ENCODE measurements at places on chromosomes 4 and X. TPM values are rescaled to one million over a fixed set of nuclear protein-coding genes. Genes with fewer than 3 reads are reported as not detected.

DNA sequence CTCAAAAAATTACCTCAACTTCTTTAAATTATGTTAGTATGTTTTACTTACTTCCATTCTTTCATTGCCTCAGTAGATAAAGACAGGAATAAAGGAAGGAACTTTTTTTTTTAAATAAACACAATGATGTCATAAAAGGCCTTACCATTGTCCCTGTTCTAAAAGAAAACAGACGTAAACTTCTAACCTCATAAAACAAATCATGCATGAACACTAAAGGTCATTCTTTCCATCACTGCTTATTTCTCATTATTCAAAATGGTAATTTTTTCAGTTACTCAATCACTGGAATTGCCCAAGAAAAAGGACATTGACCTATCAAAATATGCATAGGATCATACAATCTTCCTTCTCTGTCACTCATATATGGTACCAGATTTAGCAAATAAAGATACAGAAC, 32.2 kb upstream of the ARMCX2 start:
- no peaks in the 10 kb centered on the region for H3K4me1 ChIP-seq
- no peak overlapping the region for H3K27ac ChIP-seq
- H3K27me3 ChIP-seq = no peaks in the 10 kb centered on the region
- H3K36me3 ChIP-seq = no peaks in the 10 kb centered on the region

- no peaks in the 10 kb centered on the region for H3K27me3 ChIP-seq
- no peak overlapping the region for H3K4me3 ChIP-seq
- DNase-seq = no peak
- H3K27ac ChIP-seq = no peak overlapping the region
- no peaks in the 10 kb centered on the region for H3K4me1 ChIP-seq
Measured at GRCh38 chrX:14798805-14799397, 74.0 kb downstream of the FANCB start.

GRCh38 chrX:11535156-11535919, 130.4 kb downstream of the ARHGAP6 start:
- H3K27ac ChIP-seq = no peak overlapping the region
- peaks cover 3% of the 10 kb centered on the region for H3K4me1 ChIP-seq
- H3K36me3 ChIP-seq = no peaks in the 10 kb centered on the region
- no peak for DNase-seq
- H3K27me3 ChIP-seq = no peaks in the 10 kb centered on the region
- no peak overlapping the region for H3K4me3 ChIP-seq

DNA sequence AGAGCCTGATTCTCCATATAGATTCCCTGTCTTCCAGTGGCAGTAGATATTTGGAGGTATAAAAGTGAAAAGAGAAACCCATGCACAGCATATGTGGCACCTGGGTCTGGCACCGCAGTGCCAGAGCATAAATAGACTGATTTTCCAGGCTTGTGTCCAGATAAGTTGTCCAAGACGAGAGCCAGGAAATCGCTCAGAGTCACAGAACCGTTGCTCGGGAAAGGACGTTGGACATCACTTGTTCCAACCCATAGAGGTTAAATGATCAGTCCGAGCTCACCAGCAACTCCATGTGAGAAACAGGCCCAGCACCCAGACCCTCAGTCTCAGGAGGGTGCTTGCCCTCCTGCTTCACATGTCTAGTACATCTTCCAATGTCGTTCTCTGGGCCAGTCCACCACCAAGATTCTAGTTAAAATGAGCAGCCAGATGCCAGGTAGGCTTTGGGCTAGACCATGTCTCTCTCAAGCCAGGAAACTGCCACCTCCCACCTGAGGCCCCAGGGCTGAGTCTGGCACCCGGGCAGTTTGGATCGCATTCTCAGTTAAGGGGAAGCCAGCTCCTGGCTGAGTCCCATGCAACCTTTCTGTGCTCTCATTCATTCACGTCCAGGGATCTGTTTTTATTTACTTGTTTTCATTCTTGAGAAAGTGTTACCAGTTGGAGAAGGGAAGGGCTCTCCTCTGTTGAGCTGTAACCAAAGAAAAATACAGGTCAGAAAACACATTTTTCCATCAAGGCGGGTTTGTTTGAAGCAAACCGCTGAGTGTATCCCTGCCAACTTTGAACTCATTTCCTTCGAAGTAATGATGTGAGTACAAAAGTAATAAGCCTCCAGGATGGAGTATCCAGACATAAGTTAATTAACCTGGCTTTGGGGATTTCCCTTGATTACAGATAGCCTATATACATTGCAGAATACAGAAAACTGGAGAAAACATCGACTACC, 91.7 kb downstream of the PHOX2B start:
- H3K4me3 ChIP-seq = no peak overlapping the region
- H3K27ac ChIP-seq = no peak overlapping the region
- H3K36me3 ChIP-seq = no peaks in the 10 kb centered on the region

- H3K27me3 ChIP-seq = no peaks in the 10 kb centered on the region
- H3K4me3 ChIP-seq = no peak overlapping the region
- no peak for DNase-seq
- H3K27ac ChIP-seq = no peak overlapping the region
- no peaks in the 10 kb centered on the region for H3K4me1 ChIP-seq
Measured at GRCh38 chr4:27915822-27916221, 1055.2 kb downstream of the STIM2 start.

GRCh38 chr4:1530356-1530755, 124.1 kb upstream of the NKX1-1 start:
- H3K27me3 ChIP-seq = peaks cover 6% of the 10 kb centered on the region
- H3K27ac ChIP-seq = no peak overlapping the region
- DNase-seq = no peak
- no peaks in the 10 kb centered on the region for H3K4me1 ChIP-seq
- no peaks in the 10 kb centered on the region for H3K36me3 ChIP-seq

GRCh38 chr4:115607311-115607710, 493.9 kb upstream of the NDST4 start:
- H3K27me3 ChIP-seq = no peaks in the 10 kb centered on the region
- no peak overlapping the region for H3K27ac ChIP-seq
- no peaks in the 10 kb centered on the region for H3K36me3 ChIP-seq
- DNase-seq = no peak
- H3K4me3 ChIP-seq = no peak overlapping the region

GRCh38 chr4:66972087-66972486, 573.2 kb downstream of the CENPC start:
- no peak overlapping the region for H3K4me3 ChIP-seq
- H3K4me1 ChIP-seq = no peaks in the 10 kb centered on the region
- no peak for DNase-seq
- no peaks in the 10 kb centered on the region for H3K36me3 ChIP-seq
- no peaks in the 10 kb centered on the region for H3K27me3 ChIP-seq
- no peak overlapping the region for H3K27ac ChIP-seq

DNA sequence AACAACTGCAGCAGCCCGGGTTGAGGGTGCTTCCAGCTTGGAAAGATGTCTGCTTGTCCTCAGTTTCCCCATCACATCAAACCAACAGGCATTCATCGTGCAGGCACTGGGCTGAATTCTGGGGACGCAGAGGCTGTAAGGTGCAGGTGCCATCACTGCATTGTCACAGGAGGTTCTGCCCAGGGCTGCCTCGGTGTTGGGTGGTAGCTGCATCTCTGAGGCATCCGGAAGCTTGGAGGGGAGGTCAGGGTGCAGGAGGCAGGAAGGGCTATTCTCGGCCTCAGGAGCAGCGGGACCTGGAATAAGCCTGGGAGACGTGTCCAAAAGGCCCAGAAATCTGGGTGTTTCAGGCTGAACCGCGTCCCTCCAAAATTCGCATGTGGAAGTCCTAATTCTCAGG, 134.6 kb downstream of the HMX1 start:
- DNase-seq = no peak
- H3K4me3 ChIP-seq = no peak overlapping the region
- H3K27me3 ChIP-seq = no peaks in the 10 kb centered on the region
- no peak overlapping the region for H3K27ac ChIP-seq

DNA sequence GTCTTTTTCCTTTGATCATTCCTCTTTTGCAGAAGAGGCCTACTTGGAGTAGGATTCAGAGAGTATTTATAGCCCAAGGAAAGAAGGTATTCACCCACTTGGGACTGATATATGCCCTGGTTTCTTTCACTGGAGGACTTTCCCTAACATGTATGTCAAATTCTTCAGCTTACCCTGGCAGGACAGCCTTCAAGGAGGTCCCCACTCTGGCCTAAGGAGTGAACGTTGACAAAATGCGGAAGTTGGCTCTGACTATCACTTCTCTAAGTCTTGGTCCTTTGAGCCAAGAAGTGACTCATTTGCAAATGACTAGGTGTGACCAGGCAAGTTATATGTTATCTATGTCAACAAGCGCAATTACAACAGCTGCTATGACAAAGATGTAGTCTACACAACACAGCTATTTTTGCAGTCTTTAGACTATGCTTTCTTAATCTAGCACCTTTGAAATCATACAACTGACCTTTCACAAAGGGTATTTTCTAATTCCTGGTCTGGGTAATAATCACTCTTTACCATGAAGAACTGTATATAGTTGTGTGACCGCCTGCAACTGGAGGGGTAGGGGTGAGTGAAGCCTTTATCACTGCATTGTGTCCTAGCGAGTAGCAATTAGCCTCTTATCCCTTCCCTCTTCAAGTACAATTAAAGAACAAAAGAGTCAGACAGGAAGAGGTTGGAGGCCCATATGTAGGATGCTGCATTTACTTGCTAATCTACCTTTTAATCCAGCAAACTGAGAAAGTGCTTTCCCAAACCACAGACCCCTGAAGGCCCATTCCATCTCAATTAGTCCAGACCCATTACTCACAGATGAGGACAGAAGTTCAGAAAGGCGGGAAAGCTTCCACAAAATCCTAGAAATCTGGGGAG, 50.1 kb downstream of the RASGEF1B start:
- no peak overlapping the region for H3K4me3 ChIP-seq
- no peaks in the 10 kb centered on the region for H3K4me1 ChIP-seq
- H3K27ac ChIP-seq = no peak overlapping the region
- no peaks in the 10 kb centered on the region for H3K27me3 ChIP-seq

GRCh38 chrX:139224953-139225665, 305.4 kb upstream of the F9 start:
- no peak overlapping the region for H3K4me3 ChIP-seq
- no peaks in the 10 kb centered on the region for H3K4me1 ChIP-seq

DNA sequence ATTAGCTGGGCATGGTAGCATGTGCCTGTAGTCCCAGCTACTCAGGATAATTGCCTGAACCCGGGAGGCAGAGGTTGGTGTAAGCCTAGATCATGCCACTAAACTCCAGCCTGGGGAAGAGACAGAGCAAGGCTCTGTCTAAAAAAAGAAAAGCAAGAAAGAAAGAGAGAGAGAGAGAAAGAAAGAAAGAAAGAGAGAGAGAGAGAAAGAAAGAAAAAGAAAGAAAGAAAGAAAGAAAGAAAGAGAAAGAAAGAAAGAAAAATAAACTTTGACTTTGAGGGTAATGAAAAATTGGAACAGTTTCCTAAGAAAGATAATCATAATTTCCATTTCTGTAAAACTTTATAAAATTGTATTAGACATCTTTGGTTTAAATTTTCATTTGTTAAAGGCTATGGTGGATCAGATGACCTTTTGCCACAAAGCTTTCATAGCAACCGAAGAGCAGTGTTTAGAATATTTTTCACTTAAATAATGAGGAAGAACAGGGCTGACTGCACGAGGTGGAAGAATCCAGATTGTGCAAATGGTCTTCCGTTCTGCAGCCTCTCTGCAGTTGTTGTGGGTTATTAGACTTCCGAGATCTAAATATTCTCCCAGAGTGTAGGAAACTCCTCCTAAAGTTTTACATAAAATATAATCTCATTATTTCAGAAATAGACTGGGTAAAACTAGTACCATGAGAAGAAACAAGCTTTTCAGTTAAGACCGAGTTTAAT, 55.9 kb downstream of the RBM47 start:
- no peak for DNase-seq
- H3K36me3 ChIP-seq = no peaks in the 10 kb centered on the region
- H3K27me3 ChIP-seq = no peaks in the 10 kb centered on the region
- H3K4me1 ChIP-seq = no peaks in the 10 kb centered on the region
- H3K27ac ChIP-seq = no peak overlapping the region
- H3K4me3 ChIP-seq = no peak overlapping the region

GRCh38 chr4:80072744-80073472, at the start of gene ANTXR2:
ANTXR2 (minus strand) TSS chr4:80073229; CDS start chr4:80072560, 669 bp downstream.
- DNase-seq = peak; percentile 97
- H3K4me3 ChIP-seq = peak within 1 kb of the TSS; percentile 93
- H3K27me3 ChIP-seq = no peaks in the 10 kb centered on the region
- H3K4me1 ChIP-seq = peaks cover 5% of the 10 kb centered on the region
- H3K36me3 ChIP-seq = no peaks in the 10 kb centered on the region

DNA sequence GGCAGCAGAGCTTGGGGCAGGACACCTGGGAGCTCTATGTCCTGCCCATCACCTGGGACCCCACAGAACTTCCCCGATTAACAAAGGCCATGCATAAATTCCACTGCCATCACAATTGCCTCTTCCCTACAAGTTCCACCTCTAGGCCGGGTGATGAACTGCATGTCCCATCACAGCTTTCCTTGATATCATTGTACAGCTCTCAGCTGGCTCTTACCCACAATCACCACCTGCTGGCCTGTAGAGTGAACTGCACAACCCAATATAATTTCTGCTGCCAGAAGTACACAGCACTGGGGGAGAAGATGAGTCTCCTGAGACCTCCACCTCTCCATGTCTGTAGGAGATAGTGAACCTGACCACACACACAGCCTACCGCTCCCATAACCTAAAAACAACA, 285.0 kb upstream of the AADAT start:
- no peaks in the 10 kb centered on the region for H3K4me1 ChIP-seq
- no peak for DNase-seq
- no peaks in the 10 kb centered on the region for H3K27me3 ChIP-seq
- no peak overlapping the region for H3K4me3 ChIP-seq
- H3K27ac ChIP-seq = no peak overlapping the region
- H3K36me3 ChIP-seq = no peaks in the 10 kb centered on the region

GRCh38 chr4:121693886-121694285, 2.9 kb downstream of the ANXA5 start:
- peaks cover 2% of the 10 kb centered on the region for H3K36me3 ChIP-seq
- no peaks in the 10 kb centered on the region for H3K27me3 ChIP-seq
- H3K4me3 ChIP-seq = peak overlapping the region; percentile 42
- H3K4me1 ChIP-seq = peaks cover 13% of the 10 kb centered on the region
- no peak for DNase-seq

DNA sequence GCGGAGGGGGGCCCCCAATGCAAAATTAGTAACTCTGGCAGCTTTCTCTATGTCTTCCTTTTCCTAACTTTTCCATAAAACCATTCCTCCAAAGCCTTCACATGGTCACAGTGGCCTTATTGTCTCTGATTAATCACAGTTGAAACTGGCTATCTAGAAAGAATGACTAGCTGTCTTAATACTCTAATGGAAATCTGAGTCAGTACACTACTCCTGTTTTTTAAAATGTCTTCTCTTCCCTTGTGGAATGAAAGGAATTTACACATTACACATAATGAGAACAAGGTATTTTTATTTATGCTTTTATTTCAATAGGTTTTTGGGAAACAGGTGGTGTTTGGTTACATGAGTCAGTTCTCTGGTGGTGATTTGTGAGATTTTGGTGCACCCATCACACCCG, 66.3 kb upstream of the PUDP start:
- no peak overlapping the region for H3K4me3 ChIP-seq
- no peak overlapping the region for H3K27ac ChIP-seq
- DNase-seq = no peak
- no peaks in the 10 kb centered on the region for H3K27me3 ChIP-seq

- no peaks in the 10 kb centered on the region for H3K4me1 ChIP-seq
- H3K36me3 ChIP-seq = no peaks in the 10 kb centered on the region
- no peaks in the 10 kb centered on the region for H3K27me3 ChIP-seq
Measured at GRCh38 chrX:43962636-43963035, 10.6 kb downstream of the NDP start.

GRCh38 chr4:126973201-126973600, 659.6 kb upstream of the INTU start:
- DNase-seq = no peak
- no peaks in the 10 kb centered on the region for H3K27me3 ChIP-seq
- H3K36me3 ChIP-seq = no peaks in the 10 kb centered on the region
- no peak overlapping the region for H3K27ac ChIP-seq
- no peak overlapping the region for H3K4me3 ChIP-seq

The POU3F4 gene
- total RNA-seq = not detected

The GAB1 gene
- 10.6 TPM for total RNA-seq

The ETNPPL gene
- not detected for total RNA-seq

The SEC31A gene
- 342 TPM for total RNA-seq

The DOK7 gene
- total RNA-seq = under 0.01 TPM

The GPRIN3 gene
- total RNA-seq = under 0.01 TPM

The PARM1 gene
- 0.77 TPM for total RNA-seq

The FREM3 gene
- not detected for total RNA-seq
